NCI-H1930 (cell line): ENCODE measurements at places on chromosomes 13 and 19.

DNA sequence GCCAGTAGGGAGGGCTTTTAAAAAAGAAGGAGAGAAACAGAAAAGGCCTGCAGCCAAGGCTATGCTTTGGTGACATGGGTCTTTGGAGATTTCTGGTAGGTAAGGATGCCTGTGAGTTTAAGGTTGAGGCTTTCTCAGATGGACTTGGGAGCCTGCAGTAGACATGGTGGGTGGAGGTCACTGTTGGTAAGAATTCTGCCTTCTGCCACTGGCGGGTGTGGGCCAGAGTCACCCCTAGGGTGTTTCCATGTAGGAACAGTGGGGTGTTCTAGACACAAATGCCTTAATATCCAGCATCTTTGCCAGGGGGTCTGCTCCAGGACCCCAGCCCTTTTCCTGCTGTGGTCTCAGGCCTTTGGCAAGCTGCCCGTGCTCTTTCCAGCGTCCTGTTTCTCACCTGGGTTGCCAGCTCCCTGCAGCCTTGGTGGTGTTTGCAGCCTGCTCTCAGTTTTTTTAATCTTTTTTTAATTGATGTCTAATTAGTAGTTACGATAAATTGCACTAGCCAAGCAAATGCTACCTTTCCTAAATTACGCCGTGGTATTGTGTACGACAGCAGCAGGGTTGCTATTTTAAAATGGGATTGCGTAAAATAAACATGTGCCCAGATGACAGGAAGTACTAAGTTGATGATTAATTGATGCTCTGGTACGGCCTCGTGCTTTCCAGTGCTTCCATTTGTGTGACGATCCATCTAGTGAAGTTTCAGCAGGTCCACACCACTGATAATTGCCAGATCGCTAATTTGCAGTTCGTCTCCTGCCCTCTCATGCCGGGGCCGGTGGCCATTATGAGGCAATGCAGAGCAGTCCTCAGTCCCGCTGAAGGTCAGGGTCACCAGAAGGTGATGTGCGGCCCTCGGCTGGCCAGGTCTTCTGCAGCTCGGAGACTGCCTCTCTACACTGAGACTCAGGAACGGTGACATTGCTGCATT, 35.3 kb upstream of the NPAS1 start:
- DNase-seq = no peak

DNA sequence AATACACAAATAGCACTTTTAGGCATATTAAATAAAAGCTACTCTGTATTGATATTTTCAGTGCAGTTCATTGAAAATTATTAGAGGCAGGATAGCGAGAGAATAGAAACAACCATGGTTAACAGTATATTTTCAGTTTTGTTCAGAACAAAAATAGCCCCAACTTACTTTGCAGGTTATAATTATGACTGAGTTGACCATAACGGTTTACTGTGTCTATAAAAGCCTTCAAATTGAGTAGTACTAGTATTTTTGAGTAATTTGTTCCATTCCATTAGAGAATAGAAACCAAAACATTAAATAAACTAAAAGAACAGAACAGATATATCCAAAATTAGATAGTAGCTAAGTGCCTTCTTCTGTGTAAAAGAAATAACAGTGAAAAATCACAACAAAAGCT, 1108.4 kb upstream of the PCDH20 start:
- no peak for DNase-seq

- no peak for DNase-seq
These were observed 57.4 kb downstream of the PSPC1 start for GRCh38 chr13:19725320-19725719.

DNA sequence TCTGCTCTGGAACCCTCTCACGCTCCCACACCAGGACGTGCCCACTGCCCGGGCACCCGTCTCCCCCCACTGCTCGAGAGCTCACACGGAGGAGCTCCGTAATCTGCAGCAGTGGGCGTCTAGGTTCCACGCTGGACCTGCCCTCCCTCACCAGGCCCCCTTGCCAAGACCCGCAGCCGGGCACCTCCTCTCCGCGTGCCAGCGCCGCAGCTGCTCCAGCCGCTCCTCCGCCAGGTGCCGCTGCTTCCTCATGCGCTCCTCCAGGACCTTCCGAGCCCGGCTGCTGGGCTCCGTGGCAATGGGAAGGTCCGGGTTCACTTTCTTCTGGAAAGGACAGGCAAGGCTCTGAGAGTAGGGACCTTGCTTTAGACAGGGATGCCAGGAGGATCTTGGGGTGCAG, 35.0 kb upstream of the MATK start:
- DNase-seq = no peak

DNA sequence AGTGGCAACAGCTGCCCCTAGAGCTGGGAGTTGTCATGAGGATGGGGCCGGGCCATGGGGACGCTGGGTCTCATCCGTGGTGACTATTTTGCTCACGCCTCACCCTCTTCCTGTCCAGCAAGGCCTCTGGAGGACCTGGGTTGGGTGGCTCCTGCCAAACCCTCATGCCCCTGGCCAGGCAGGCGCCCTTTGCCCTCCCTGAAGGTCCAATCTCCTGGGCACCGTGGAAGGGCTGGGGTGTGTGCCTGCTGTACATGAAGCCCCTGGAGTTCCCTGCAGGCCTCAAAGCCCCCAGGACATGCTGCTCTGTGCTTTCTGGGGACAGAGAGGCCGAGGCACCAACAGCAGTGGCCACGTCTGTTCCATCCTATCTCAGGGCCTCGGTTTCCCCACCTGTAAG, 13.8 kb downstream of the LRP3 start:
- no peak for DNase-seq

DNA sequence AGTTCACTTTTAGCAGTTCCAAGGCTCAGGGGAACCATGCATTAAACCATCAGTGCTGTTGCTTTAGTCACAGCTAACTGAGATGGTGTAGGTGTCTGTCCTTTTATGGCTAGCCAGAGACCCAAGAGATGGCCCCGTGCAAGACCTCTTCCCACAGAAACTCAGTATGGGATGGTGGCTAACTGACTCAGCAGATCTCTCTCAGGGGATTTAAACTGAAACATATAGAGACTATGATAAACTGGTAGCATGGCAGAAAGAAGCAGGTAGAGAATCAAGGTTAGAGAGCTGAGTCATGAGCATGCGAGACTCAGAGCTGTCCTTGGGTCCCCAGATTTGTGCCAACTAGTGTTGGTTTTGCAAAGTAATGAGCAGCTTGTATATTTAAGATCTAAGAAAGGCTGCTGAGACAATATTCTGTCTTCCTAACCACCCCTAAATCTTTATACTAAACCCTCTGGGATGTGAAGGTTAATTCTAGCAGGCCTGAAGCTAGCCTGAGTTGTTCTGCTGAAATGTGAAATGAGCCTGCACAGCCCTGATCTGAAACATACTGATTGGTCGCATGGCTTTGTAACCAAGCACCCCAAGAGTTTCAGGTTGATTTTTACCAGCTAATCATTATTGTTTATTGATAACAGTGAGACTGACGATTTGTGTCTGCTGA, 6.5 kb upstream of the SCEL start:
- DNase-seq = no peak

DNA sequence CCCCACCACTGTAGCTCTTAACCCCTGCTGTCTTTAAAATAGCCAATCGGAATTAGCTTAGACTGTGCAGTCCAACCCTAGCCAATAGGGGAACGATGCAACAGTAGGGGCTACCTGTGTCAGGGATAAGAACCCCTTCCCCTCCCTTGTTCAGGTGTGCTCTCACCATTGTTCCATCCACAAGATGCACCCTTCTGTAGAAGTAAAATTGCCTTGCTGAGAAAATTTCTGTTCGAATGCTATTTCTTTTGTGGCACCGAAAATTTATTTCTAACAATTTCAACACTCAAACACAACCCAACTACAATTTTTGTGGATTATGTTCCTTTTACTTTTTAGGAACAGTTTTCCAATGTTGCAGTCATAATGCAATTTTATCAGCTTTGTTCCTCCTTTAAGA, 3.6 kb upstream of the ZNF583 start:
- DNase-seq = no peak

GRCh38 chr19:1450735-1451731, 1.1 kb downstream of the APC2 start:
- DNase-seq = no peak

GRCh38 chr19:29748996-29749849, 34.2 kb upstream of the C19orf12 start:
- DNase-seq = no peak

GRCh38 chr13:79936368-79937136, 404.4 kb downstream of the SPRY2 start:
- DNase-seq = no peak

GRCh38 chr13:80101040-80101439, 239.9 kb downstream of the SPRY2 start:
- no peak for DNase-seq

GRCh38 chr19:54029930-54030490, 33.7 kb downstream of the VSTM1 start:
- DNase-seq = peak; percentile 57

GRCh38 chr19:11535792-11536595, 2.7 kb upstream of the CNN1 start:
- peak; percentile 63 for DNase-seq

DNA sequence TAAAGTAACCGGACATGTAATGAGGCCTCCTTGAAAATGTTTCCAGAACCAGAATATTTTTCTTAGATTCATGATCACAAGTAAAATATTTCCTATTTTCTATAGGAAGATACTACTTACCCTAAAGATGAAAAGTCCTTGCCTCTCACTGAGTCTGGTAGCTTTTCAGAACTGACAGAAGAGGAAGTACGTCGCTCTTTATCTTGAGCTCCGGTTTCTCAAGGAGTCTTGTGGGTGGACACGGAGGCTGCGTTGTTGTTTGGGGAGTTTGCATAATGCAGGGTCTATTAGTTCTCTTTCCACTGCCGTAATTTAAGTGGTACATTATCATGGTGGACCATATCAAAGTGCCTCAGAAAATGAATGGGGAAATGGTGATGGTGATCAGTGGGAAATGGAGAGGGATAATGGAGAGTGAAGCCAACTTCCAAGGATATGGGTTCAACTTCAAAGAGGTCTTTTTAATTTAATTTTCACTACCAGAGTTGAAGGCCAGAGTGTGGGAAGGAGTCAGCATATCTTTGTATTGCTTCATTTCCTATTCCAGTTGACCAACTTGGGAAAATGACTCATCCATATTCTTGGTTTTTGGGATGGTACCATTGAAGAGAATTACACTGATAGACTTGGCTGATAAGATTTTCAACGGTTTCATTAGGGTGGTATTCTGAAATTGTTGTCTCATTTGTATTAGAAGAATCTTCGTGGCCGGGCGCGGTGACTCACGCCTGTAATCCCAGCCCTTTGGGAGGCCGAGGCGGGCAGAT, 23.4 kb downstream of the MBD3L2B start:
- no peak for DNase-seq

DNA sequence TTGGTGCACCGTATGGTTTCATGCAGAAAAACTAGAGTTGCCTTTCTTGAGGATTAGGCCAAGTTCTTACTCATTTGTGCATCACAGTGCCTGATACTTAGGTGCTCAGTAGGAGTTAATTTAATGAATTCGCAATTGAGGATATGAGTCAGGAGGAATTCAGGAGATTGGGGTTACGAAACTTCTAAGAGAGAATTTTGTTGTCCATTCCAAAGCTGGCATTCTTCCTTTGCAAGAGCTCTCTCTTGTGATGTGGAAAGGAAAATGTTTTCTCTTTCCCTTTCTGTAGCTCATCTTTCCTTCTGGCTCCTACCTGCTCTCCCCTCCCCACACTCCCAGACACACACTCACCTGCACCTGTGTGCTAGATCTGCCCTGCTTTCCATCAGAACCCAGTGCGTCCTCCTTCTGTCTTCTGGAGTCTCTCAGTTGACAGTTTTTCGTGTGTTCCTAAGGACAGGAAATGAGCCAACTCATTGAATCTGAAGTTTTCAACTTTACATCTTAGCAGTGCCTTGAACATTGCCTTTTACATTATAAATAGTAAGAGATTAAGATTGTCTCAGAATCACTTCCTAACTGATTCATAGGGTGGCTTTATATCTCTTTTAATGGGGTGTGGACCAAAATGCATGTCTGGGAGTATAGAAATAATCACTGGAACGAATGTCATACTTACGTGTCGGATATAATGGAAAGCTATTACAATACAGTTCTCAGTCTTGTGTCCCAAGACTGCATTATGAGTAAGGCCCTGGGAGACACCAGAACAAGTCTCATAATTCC, 19.7 kb upstream of the ERCC5 start:
- DNase-seq = no peak

GRCh38 chr13:34719060-34719875, 222.8 kb upstream of the NBEA start:
- DNase-seq = peak; percentile 90

GRCh38 chr13:109426690-109426990, 359.7 kb downstream of the IRS2 start:
- no peak for DNase-seq

- DNase-seq = no peak
These were observed 30.4 kb downstream of the NWD1 start for GRCh38 chr19:16750081-16750480.

- no peak for DNase-seq
These were observed 101.2 kb downstream of the TNFRSF19 start for GRCh38 chr13:23671377-23671776.

DNA sequence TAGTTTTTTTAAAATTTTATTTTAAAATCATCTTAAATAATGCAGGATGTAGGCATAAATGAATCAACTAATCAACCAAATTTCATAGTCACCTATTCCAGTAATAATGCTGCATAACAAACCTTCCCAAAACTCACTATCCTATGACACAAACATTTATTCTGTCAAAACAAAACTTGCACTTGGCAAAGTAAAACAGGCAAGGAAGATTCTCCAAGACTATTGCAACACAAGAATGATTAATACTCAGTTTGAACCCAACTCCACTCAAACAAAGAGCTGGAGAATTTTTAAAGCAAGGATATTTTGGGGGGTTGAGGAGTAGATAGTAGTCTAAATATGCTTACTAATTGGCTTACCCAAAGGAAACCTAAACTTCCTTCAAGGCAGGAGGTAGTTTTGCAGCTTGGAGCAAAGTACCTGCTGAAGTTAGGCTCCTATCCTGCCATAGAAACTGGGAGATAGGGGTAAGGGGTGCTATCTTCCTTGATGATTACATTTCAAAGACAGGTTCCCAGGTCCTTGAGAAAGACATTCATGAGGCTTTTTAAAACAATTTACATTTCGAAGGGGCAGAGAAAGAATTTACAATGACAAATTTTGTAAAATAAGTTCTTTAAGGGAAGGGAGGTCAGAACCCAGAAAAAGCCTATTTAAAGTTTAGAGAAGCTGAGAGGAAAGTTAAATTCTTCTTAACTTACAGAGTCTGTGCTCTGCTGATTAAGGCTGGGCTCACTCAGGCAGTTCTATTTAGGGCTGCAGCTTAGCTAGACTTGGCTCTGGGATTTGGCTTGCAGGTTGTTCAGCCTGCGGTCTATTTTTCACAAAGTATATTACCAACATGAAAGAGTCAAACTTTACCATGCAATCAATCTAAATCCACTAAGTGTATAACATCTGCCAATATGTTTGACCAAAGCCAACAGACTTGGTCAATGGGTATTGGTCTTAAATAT, 549.0 kb downstream of the KCTD12 start:
- DNase-seq = no peak
